Esophagus squamous epithelium (tissue), 5 donors: ENCODE measurements at places on chromosomes 16 and 17. TPM values are rescaled to one million over a fixed set of nuclear protein-coding genes. Genes with fewer than 3 reads are reported as not detected.

NPB gene
- 1.1 TPM for total RNA-seq

CDRT15 gene
- total RNA-seq, result not detected

ABI3 gene
- total RNA-seq, result 8.8 TPM

PRSS27 gene
- total RNA-seq, result 188 TPM

EXOC3L1 gene
- total RNA-seq, result 2.3 TPM

CTRL gene
- not detected for total RNA-seq

SAMD14 gene
- 0.57 TPM for total RNA-seq

BLMH gene
- total RNA-seq, result 18.4 TPM

TMEM235 gene
- not detected for total RNA-seq

KRT39 gene
- not detected for total RNA-seq

OR3A2 gene
- total RNA-seq, result not detected

C16orf74 gene
- total RNA-seq, result 4.2 TPM

OR3A3 gene
- total RNA-seq, result not detected

AIPL1 gene
- not detected for total RNA-seq

NTN1 gene
- total RNA-seq, result 19.5 TPM

TMC8 gene
- 1.00 TPM for total RNA-seq

HEATR9 gene
- total RNA-seq, result 0.15 TPM

SLFN12L gene
- total RNA-seq, result 0.50 TPM

UBB gene
- 360 TPM for total RNA-seq

COPZ2 gene
- total RNA-seq, result 7.4 TPM

PIRT gene
- not detected for total RNA-seq

HOXB2 gene
- total RNA-seq, result 24.2 TPM

NKD1 gene
- total RNA-seq, result 1.8 TPM

PDILT gene
- total RNA-seq, result not detected

SRCIN1 gene
- total RNA-seq, result 1.4 TPM
